ENCODE measurements at places on chromosomes 2 and 18. TPM values are rescaled to one million over a fixed set of nuclear protein-coding genes. Genes with fewer than 3 reads are reported as not detected.

FAM237A gene
- total RNA-seq, result not detected

HAAO gene
- 2.3 TPM for total RNA-seq

EGR4 gene
- not detected for total RNA-seq

ALPI gene
- total RNA-seq, result not detected

RTP5 gene
- total RNA-seq, result not detected

CCDC121 gene
- total RNA-seq, result 6.8 TPM

RFX8 gene
- not detected for total RNA-seq

RALB gene
- total RNA-seq, result 45.8 TPM

TCF23 gene
- total RNA-seq, result 0.08 TPM

STARD6 gene
- total RNA-seq, result not detected

GCC2 gene
- total RNA-seq, result 24.9 TPM

NAT8 gene
- not detected for total RNA-seq

RHOB gene
- 193 TPM for total RNA-seq

GALR1 gene
- total RNA-seq, result 0.05 TPM

ITGA4 gene
- 0.74 TPM for total RNA-seq

STAT4 gene
- total RNA-seq, result 0.82 TPM

SERPINB3 gene
- total RNA-seq, result not detected

ZNF521 gene
- 10.3 TPM for total RNA-seq

VWC2L gene
- not detected for total RNA-seq

CD28 gene
- 0.77 TPM for total RNA-seq

DHX57 gene
- 8.1 TPM for total RNA-seq

RFTN2 gene
- total RNA-seq, result 5.6 TPM

LOXHD1 gene
- 0.49 TPM for total RNA-seq

GPR39 gene
- not detected for total RNA-seq

CNDP2 gene
- total RNA-seq, result 71.0 TPM

PSTPIP2 gene
- total RNA-seq, result 1.8 TPM

ADCYAP1 gene
- total RNA-seq, result 0.19 TPM

GLI2 gene
- 2.4 TPM for total RNA-seq

CPO gene
- 0.25 TPM for total RNA-seq

HOXD12 gene
- not detected for total RNA-seq

MLPH gene
- total RNA-seq, result 73.5 TPM

HTR2B gene
- total RNA-seq, result 1.5 TPM

SLC9A4 gene
- total RNA-seq, result not detected

NT5DC4 gene
- not detected for total RNA-seq

RUFY4 gene
- not detected for total RNA-seq

RAD51AP2 gene
- total RNA-seq, result 0.14 TPM

SLC9A2 gene
- total RNA-seq, result 0.25 TPM

FAM110C gene
- total RNA-seq, result 3.3 TPM

CFAP65 gene
- not detected for total RNA-seq

CYP1B1 gene
- total RNA-seq, result 17.7 TPM

BOLL gene
- not detected for total RNA-seq

GALNT5 gene
- total RNA-seq, result 0.19 TPM

MYL1 gene
- total RNA-seq, result 0.36 TPM

CLIP4 gene
- total RNA-seq, result 33.6 TPM

FIGN gene
- total RNA-seq, result 12.9 TPM

SERPINB11 gene
- total RNA-seq, result not detected

CSRNP3 gene
- 4.0 TPM for total RNA-seq

CYP27A1 gene
- 6.7 TPM for total RNA-seq

OBSL1 gene
- 208 TPM for total RNA-seq

LCT gene
- not detected for total RNA-seq

FHOD3 gene
- 346 TPM for total RNA-seq

CRYGC gene
- not detected for total RNA-seq

SLC16A14 gene
- 3.4 TPM for total RNA-seq

KRCC1 gene
- total RNA-seq, result 21.2 TPM

GAL3ST2 gene
- not detected for total RNA-seq

CROCC2 gene
- not detected for total RNA-seq

ANTXR1 gene
- 23.3 TPM for total RNA-seq

UGT1A8 gene
- not detected for total RNA-seq

All from left ventricle myocardium inferior (tissue), 1 donor.